ENCODE measurements at places on chromosomes 7 and 10.

DNA sequence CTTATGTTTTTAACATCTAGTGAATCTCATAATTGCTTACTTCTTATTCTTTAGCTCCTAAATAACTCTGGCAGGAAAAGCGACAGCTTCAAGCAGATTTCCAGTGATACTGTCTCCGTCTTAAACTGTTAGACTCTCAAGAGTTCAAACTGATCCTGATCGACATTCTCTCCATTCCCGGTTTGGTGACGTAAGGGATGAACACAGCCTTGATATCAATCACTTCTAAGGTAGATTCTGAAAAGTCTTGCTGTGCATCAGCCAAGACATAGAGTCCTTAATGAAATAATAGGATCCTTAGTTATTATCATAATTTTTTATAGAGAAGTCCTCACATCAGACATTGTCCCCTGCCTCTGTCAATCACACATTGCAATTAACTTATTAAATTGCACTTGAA is 534.6 kb downstream of the TFEC start:
- no peak for DNase-seq

DNA sequence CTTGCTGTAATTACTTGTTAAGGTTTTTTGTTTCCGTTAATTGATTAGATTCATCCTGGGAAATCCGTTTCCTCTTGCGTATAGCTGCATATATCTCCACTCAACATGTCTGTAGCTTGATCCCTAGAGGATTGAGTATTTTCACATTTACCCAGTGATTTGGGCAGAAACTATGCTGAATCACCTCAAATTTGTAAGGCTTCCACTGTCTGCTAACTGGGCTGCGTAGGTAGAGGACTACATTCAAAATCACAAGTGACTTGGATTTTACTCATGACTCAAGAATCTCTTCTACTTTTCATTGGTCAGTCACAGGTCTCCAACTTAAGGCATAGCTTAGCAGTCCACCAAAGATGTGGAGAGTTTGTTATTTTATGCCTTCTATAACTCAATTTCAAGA is 141.8 kb downstream of the POLR1F start:
- no peak for DNase-seq

- no peak for DNase-seq
These were observed 34.4 kb upstream of the ETV1 start for GRCh38 chr7:14023838-14024237.

GRCh38 chr7:100484673-100485045 is 932 bp downstream of the NYAP1 start:
- no peak for DNase-seq

DNA sequence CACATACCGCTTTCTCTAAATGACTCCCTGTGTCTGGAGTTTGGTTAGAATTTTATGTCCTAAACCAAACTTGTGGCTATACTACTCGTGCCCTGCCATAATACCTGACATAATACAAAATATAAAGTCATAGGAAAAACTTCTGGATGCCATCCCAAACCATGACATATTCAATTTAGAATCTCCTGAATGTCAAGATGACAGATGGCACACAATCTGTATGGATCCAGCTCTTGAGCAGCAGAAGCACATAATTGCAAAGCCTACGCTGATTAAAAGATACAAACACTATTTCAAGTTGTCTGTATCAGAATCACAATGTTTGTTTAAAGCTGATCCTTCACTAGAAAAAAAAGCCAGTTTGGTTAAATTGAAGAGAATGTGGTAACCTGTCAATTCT is 22.4 kb upstream of the CDC14C start:
- no peak for DNase-seq

DNA sequence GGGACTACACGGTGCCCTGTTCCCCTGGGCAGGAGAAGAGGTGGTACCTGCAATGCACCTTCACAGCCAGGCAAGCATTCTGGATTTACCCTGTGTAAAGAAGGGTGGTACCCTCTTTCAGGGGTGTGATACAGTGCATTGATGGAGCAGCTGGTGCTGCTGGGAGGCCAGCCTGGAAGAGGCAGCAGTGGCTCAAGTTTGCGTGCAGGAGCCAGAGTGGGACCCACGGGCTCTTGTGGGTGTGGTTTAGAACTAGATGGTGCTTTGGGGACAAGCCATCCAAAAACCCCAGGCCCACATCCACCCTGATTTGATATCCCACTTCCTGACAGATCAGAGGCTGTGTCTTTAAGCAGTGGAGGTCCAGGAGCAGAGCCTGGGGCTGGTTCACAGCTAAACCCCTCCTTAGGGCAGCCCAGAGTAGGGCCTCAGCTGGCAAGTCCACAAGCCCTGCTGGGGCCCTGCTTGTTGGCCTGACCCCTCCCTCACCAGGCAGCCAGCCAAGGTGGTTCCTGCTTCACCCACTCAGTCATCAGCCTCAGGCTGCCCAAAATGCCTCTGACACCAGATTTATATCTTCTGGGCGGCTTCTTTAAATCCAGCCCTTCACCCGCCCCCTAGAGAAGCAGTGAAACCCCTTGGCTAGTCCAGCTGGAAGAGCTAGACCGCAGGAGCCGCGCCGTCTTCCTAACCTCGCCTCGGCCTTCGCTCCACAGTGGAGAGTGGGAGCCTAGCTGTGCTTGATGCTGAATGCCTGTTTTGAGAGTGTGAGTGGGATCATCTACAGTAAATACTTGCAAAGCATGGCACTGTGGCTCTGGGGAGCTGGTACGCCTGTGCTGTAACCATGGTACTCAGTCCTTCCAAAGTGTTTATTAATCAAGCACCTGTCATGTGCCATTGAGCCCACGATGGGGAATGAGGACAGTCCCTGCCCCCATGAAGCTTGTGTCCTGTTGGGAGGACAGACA is 1.4 kb upstream of the ASIC3 start:
- DNase-seq, result no peak

- DNase-seq, result peak; percentile 79
These were observed 37.2 kb upstream of the PCBD1 start for GRCh38 chr10:70925377-70926225.

GRCh38 chr10:85362401-85362800 is 1004.2 kb downstream of the GRID1 start:
- DNase-seq, result no peak

- DNase-seq, result no peak
These were observed 24.8 kb downstream of the ARHGAP19 start for GRCh38 chr10:97267671-97268070.

- DNase-seq, result peak; percentile 66
These were observed 2.1 kb downstream of the CASP7 start for GRCh38 chr10:113681533-113682470.

DNA sequence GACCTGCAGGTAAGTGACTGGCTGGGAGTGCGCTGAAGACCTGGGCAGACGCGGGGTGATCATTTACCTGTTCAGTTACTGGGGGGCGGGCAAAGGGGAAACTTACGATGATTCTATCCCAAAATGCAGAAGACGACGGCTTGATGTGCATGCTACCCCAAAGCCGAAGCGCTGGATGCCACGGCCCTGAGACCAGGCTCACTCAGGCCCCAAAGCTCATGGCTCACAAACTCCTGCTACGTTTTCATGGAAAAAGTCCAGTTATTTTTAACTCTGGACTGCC is 200.6 kb downstream of the DIP2C start:
- no peak for DNase-seq

DNA sequence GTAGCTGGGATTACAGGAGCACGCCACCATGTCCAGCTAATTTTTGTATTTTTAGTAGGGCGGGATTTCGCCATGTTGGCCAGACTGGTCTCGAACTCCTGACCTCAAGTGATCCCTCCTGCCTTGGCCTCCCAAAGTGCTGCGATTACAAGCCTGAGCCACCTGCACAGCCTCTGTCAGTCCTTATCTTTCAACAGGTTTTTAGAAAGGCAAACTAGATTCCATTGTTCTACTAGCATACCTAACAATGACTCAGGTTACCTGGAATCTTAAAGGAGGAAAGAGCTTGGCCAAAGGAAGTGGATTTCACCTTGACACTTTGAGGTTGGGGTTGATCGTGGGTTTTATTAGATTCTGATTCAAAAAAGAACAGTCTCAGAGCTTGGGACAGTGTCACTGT is 3.2 kb downstream of the ABCC2 start:
- DNase-seq, result no peak

DNA sequence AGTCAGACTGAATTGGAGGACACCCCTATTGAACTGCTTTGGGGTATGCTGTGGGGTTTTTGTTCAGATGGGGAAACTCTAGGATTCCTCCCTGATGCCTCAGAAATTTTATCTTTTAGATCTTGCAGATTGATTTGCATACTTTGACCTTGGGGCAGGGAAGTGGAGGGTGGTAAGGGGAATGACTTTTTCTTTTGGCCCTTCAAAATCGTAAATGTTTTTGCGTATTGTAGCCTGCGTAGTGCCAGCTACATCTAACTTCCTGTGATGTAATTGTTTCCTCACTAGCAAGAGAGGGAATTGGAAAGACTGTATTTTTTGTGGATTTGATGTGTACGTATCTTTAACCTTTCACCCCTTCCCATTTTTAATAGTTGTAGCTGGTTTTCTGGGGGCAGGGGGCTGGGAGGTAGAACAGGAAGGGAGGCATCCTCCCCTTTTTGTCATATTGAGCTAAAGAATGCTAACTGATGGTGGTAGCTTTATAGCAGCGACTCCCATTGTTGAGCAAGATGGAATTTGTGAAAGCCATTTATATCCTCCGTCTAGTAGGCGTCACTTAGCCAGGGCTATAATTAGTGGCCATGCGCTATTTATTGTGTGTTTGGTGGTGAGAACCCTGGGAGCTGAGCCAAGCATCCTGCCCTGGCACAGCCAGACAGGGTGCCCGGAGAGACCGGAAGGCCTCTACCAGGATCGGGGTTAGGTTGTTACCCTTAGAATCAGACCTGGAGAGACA is 11.3 kb downstream of the DUSP5 start:
- no peak for DNase-seq

- peak; percentile 44 for DNase-seq
These were observed 99.0 kb upstream of the FZD1 start for GRCh38 chr7:91165006-91165845.

- DNase-seq, result no peak
These were observed 1041.8 kb downstream of the GATA3 start for GRCh38 chr10:9096288-9096687.

- no peak for DNase-seq
These were observed 142.8 kb downstream of the LRRC4 start for GRCh38 chr7:127888411-127888810.
